ENCODE measurements at places on chromosomes 5 and 9.

GRCh38 chr5:71564895-71565294, 22.2 kb upstream of the MCCC2 start:
- DNase-seq: no peak

GRCh38 chr9:133584559-133585476, 24.4 kb downstream of the FAM163B start:
- DNase-seq: no peak

DNA sequence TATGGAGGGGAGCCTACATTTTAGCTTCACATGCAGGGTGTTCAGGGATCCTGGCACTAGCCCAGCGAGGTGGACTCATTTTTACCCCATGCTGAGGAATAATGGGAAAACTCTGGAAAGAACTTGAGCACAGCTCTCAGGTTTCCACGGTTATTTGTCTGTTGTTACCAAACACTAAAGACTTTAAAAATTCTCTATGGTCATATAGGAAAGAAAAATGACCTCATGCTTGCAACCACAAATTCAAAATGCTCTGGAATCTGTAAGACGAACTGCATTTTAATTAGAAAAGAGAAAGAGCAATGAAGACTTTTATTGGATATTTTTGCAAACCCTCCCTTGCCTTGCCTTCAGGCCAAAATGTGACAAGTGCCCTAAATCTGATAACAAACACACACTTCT, 606.9 kb downstream of the EBF1 start:
- no peak for DNase-seq

DNA sequence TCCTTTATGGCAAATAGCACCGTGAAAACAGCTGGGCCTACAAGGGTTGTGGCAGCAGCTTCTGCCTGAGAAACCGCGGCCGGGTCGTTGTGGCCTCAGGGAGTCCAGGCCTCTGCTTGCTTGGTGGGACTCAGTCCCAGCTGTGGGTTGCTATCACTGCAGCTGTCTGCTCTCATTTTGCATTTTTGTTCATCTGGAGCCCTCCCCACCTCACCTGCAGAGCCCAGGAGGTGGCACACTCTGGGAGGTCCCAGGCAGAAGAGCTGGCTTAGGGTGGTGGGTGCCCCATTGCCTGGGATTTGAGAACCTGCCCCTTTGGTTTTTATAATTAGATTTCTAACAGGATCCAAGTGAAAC, 138.4 kb downstream of the GADD45G start:
- no peak for DNase-seq

- DNase-seq: no peak
Observed at GRCh38 chr9:89465001-89465451, 32.9 kb downstream of the SEMA4D start.

DNA sequence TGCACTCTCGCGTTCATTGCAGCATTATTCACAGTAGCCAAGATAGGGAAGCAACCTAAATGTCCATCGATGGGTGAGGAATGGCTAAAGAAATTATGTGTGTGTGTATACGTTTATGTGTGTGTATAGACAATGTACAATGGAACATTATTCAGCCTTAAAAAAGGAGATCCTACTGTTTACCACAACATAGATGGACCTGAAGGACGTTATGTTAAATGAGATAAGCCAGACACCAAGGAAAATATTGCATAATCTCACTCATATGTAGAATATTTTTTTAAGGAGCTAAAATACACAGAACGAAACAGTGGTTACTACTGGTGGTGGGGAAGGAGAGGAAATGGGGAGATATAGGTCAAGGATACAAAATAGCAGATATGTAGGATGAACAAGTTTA, 2.4 kb downstream of the KIF2A start:
- no peak for DNase-seq

DNA sequence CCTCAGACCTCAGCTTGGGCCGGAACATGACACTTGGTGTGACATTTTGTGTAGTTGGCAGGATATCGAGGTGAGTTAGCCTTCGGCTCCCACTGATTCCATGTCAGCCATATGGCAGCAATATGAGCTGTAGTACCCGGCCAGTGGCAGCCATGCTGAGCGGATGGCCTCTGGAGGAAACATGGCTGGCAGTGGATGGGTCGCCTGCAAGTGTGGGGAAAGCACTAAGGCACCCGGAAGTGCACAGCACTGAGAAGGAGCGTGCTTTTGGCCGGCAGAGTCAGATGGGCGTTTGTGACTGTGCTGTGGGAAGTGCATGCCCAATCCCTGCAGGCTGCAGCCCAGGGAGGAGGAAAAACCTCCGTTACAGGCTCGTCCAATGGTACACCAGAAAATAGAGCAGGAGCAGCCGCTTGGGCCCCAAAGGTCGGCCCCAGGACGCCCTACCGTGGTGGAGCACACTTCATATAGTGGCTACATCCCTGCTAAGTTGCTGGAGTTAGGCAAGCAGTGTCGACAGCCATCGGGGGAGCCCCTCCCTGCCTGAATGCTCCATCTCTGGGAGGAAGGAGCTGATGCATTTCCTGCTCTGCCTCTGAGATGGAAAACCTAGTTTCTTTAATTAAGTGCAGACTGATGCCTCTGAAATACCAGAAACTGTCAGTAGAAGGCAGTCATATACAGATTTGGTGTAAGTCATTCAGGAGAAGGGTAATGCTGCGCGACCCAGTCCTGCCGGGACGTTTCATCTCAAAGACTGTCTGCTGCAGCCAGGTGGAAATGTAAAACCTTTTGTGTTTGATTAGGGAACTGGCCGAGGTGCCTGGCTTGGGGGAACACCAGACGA, 2185.8 kb upstream of the ACO1 start:
- DNase-seq: no peak

GRCh38 chr9:99051406-99051805, 53.5 kb upstream of the TGFBR1 start:
- DNase-seq: no peak

DNA sequence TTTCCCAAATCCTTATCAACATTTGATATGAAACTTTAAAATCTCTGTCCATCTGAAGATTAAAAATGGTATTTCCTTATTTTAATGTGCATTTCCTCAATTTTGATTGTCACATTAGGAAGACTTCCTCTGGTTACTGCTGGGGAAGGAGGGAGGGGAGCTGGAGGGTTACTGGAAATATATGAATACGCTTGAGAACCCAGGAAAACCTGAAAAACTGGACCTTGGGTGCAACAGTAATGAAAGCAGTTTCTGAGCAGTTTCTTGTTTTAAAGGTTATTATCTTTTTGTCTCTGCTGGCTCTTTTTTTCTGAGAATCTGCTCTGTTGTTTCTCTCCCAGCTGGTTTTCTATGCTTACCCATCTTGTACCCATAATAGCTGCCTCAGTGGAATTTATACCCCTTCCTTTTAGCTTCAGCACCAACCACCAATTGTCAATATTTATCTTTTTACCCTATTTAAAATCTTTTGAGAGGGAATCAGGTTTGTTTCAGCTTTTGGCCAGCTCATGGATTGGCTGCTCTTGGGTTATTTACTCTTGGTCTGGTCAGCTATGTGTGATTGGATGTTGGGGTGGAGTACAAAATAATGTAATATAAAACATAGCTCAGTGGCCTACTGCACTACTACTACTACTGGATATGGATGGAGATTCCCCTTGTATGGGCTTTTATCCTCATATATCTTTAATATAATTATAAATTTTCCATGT, 67.4 kb downstream of the UNC13B start:
- DNase-seq: peak; percentile 38

GRCh38 chr5:50702615-50703366, 36.4 kb downstream of the PARP8 start:
- peak; percentile 64 for DNase-seq

- DNase-seq: no peak
Observed at GRCh38 chr9:23322392-23322791, 503.6 kb downstream of the ELAVL2 start.

DNA sequence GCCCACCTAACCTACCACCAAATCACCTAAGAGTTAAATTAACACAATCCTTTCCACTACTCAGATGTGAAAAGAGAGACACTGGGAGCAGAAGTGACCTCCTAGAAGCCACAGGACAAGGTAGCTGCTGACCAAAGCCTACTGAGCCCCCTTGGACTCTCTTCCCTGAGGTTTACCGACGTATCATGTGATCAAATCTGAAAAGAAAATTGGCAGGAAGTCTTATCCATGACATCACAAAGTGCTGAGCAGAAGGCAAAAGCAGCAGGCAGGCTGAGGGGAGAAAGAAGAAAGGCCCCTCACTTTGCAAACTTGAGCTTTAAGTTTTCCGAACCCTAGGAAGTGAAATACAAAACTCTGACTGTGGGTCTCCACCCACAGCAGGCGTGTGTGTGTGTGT, 11.1 kb downstream of the PRELID2 start:
- no peak for DNase-seq

GRCh38 chr5:127306036-127306435, 15.4 kb downstream of the MEGF10 start:
- no peak for DNase-seq

GRCh38 chr5:45694971-45695803, 993 bp downstream of the HCN1 start:
- no peak for DNase-seq

- DNase-seq: no peak
Observed at GRCh38 chr9:73839471-73839870, 657.7 kb upstream of the RORB start.

GRCh38 chr5:97192580-97193354, 9.7 kb upstream of the RIOK2 start:
- DNase-seq: no peak

GRCh38 chr9:105119156-105119555, 125.3 kb upstream of the SLC44A1 start:
- DNase-seq: no peak

GRCh38 chr9:87615136-87615535, 110.8 kb upstream of the CTSL start:
- DNase-seq: no peak

GRCh38 chr5:90888511-90889324, 330.1 kb downstream of the ADGRV1 start:
- DNase-seq: no peak

DNA sequence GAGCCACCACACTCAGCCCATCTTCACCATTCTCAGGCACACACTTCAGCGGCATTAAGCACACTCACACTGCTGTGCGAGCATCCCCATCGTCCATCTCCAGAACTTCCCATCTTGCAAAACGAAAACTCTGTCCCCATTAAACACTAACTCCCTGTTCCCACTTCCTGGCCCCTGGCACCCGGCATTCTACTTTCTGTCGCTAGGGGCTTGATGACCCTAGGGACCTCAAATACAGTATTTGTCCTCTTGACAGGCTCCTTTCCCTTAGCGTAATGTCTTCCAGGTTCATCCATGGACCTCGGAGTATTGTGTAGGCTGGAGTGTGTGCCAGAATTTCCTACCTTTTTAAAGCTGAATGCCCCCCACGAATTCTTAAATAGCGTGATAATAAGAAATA, 14.7 kb upstream of the UBAC1 start:
- no peak for DNase-seq

- DNase-seq: no peak
Observed at GRCh38 chr5:58113172-58113571, 346.7 kb downstream of the PLK2 start.

GRCh38 chr5:75361310-75361709, 24.3 kb downstream of the HMGCR start:
- DNase-seq: no peak

GRCh38 chr5:92662741-92663140, 918.3 kb downstream of the NR2F1-AS1 start:
- no peak for DNase-seq

GRCh38 chr9:69234683-69235082, 60.6 kb downstream of the TJP2 start:
- DNase-seq: no peak

GRCh38 chr5:133840168-133840567, 128.3 kb downstream of the C5orf15 start:
- DNase-seq: no peak

GRCh38 chr9:113410207-113410864, at the start of the genes C9orf43 and POLE3:
C9orf43 (plus strand) TSS chr9:113410747; CDS start chr9:113413494, 2,747 bp downstream.
POLE3 (minus strand) TSS chr9:113410675; CDS start chr9:113410293, 382 bp downstream.
- peak; percentile 98 for DNase-seq

- DNase-seq: no peak
Observed at GRCh38 chr5:159797261-159797970, 118.9 kb upstream of the ADRA1B start.

- no peak for DNase-seq
Observed at GRCh38 chr5:179530069-179530998, 20.0 kb upstream of the RUFY1 start.

GRCh38 chr5:154265197-154265773, 74.8 kb downstream of the GALNT10 start:
- DNase-seq: no peak

DNA sequence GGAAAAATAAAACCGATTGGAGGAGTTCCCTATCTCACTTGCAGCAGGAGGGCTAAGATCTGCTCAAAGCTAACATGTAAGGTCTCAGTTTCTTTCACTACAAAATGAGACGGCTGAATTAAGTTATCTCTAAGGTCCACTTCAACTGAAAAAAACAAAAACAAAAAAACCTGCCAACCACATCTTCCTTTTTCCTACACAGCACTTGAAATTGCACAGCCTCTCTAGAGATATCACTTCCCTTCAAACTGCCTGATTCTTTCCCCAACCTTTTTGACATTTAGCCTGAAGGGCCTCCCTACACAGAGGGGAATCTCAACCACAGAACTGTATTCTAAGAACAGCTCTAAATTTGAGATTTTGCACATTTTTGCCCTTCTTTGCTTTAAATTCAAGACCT, 227.9 kb upstream of the TARS1 start:
- DNase-seq: peak; percentile 83

GRCh38 chr9:84748112-84748511, 78.6 kb downstream of the NTRK2 start:
- no peak for DNase-seq

DNA sequence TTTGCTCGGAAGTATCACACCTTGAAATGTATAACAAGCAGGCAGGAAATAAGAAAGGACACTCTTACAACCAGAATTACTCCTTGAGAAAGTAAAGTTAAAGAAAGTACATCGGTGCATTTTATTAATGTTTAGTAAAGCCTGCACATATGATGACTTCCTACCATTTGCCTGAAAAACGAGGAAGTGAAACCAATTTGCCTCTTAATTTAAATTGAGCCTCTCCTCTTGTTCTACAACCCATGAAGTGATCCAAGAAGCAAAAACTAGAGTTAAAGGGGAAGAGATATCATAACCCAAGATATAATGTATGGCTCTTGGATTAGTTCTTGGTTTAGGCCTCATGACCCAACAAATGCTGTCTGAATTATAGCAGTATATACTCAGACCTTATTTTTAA, 95.6 kb downstream of the GNAQ start:
- DNase-seq: peak; percentile 67

- DNase-seq: no peak
Observed at GRCh38 chr9:16675131-16675530, 195.3 kb downstream of the BNC2 start.

- DNase-seq: peak; percentile 32
Observed at GRCh38 chr5:103021314-103021713, 98.6 kb downstream of the GIN1 start.

GRCh38 chr9:124754289-124754688, 16.8 kb downstream of the NR6A1 start:
- no peak for DNase-seq

DNA sequence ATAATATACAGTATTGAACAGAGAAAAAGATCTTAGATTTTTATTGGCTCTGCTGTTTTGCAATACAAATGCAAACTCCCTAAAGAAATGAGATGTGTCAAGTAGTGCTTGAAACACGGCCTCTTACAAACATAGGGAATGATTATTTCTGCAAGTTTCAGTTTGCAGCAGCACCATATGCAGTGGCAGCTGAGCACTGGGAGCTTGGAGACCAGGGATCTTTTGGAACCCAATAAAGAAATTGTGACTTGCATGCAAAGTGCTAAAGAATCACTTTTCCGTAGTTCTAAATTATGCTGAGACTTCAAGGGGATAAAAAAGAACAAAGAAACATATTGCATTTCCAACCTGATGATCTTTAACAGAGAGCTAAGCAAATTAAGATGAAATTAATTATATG, 674.6 kb upstream of the ZNF608 start:
- DNase-seq: no peak

GRCh38 chr9:71765693-71766092, 2.6 kb downstream of the CEMIP2 start:
- DNase-seq: no peak

- peak; percentile 94 for DNase-seq
Observed at GRCh38 chr9:21119093-21119770, 22.4 kb downstream of the IFNW1 start.
